NCI-H510A treated with DMSO at 0.1 percent for 48 hours (cell line): ENCODE measurements at places on chromosomes 6 and 20.

- no peak for DNase-seq
Measured at GRCh38 chr6:167588920-167589614, 237.6 kb upstream of the AFDN start.

DNA sequence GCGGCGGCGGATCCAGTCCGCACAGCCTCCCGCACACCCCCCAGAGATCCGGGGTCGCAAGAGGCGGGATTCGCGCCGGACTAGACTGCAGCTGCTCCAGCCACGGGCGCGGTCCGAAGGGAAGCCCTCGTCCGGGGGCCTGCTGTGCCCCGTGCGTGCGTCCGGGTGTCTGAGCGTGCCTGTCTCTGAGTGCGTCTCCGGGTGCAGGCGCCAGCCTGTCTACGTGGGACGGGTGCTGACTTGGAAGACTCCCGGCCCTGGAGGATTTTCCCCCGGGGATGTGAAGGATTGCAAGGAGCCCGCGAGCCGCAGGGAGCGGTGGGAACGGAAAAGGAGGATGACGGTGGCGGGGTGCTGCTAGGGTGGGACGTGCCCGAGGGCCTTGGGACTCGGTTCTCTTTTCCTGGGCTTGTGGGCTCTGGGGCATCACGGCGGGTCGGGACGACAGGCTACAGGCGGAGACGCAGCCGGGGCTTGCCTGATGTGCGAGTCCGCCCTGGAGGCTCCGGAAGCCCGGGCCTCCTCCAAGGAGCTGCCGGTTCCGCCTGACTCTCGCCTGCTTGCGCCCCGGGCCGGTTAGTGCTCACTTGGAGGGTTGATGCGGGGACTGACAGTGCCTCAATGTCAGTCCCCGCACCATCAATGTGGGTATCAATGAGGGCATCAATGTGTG is 5.7 kb downstream of the MAFB start:
- DNase-seq: no peak

- DNase-seq: no peak
Measured at GRCh38 chr20:50753152-50753551, 21.8 kb downstream of the PARD6B start.

GRCh38 chr6:63521475-63522210 is 50.6 kb upstream of the LOC128125822 start:
- DNase-seq: no peak

- peak; percentile 54 for DNase-seq
Measured at GRCh38 chr20:10332656-10333415, 101.2 kb downstream of the MKKS start.

- no peak for DNase-seq
Measured at GRCh38 chr20:60107621-60108390, 149.6 kb downstream of the CDH26 start.
